ENCODE measurements at places on chromosomes 6 and 20.
A peak's percentile ranks its signal among the peaks of the same experiment; 100 is the strongest.

GRCh38 chr6:85669735-85670194 is 27.1 kb upstream of the SYNCRIP start:
- DNase-seq = peak; percentile 83

- no peak for DNase-seq
These were observed 3.9 kb upstream of the NKX2-2 start for GRCh38 chr20:21517566-21518277.

GRCh38 chr6:147106759-147107401 is 97.3 kb upstream of the STXBP5 start:
- DNase-seq = peak; percentile 82

- DNase-seq = no peak
These were observed 124.5 kb downstream of the HIVEP2 start for GRCh38 chr6:142820338-142821051.

DNA sequence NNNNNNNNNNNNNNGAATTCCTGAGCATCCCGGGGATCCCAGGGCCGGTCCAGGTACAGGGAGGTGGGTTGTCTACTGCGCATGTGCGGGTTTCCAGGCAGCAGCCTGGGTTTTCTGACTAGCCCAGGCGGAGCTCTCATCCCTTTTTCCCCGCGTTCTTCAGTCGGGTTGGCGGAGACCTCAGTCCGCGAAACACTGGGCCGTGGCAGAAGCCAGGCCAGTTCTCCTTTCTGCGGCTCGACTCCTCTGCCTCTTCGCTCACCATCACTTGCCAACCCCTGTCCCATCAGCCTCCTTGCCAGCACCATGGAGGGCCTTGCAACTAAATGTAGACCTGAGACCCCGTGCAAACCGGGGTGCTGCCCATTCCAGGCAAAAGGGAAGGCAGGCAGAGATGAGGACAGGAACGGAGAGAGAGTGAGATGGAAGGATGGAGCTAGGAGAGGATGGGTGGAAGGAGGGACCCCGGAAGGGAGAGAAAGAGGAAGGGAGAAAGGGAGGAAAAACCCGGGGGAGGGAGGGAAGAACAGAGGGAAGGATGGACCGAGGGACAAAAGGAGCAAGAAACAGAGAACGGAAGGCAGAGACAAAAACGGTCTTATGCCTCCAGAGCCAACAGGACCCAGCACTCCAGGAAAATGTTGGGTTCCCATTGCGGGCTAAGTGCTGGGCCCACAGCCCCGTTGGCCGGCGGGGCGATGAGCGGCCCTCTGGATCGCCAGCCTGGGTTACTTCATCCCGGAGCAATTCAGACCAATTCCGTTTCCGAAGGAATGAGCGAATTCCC is 445.4 kb upstream of the DEFB115 start:
- DNase-seq = peak; percentile 45

DNA sequence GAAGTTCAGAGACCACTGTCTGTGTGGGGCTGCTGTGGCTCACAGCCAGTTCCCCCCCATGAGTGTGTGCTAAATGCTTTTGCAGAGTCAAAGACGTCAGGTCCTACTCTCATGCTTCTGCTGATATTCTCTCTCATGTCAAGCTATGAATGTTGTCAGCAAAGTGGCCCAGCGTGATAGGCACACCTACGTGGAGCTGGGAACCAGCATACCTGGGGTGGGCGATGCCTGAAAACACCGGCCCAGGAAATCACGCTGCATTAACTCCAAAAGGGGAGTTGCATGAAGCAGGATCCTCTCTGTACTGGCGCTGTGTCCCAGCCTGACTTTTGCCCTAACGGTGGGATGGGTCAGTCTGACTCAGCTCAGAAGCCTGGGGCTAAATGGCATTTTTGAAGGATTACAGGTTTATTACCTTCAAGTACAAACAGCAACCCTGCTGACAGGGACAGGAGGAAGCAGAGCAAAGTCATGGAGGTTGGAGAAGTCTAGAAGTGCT is 9.0 kb upstream of the MRPS10 start:
- DNase-seq = peak; percentile 40

- no peak for DNase-seq
These were observed 43.3 kb downstream of the EZR start for GRCh38 chr6:158775832-158776231.

- peak; percentile 74 for DNase-seq
These were observed 85.5 kb upstream of the TENT5A start for GRCh38 chr6:81838031-81838430.

DNA sequence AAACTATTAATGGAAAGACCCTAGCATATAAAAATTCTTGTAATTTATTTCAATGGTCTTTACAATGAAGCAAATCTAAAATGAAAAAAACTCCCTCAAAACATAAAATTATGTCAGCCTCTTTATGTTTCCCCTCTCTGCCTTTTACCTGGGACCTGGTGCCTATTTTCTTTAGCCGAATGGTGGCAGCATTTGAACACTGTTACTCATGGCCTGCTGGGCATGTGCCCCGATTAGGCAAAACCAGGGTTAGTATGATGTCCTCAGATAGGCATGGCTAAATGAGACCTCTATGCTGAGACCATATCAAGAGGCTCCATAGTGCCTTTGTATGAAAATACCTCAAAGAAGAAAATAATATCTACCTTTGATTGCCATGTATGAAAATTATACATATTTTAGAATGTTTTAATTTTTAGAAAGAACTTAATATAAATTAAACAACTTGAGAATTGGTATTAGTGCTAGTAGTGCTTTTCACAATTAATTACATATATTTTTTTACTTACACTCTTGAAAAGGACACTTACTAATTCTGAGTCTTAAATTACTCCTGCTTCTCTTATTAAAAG is 22.5 kb upstream of the C6orf58 start:
- peak; percentile 31 for DNase-seq

GRCh38 chr6:152148412-152148811 is 340.9 kb downstream of the ESR1 start:
- DNase-seq = no peak

GRCh38 chr6:12065321-12066140 is 53.4 kb downstream of the HIVEP1 start:
- no peak for DNase-seq

DNA sequence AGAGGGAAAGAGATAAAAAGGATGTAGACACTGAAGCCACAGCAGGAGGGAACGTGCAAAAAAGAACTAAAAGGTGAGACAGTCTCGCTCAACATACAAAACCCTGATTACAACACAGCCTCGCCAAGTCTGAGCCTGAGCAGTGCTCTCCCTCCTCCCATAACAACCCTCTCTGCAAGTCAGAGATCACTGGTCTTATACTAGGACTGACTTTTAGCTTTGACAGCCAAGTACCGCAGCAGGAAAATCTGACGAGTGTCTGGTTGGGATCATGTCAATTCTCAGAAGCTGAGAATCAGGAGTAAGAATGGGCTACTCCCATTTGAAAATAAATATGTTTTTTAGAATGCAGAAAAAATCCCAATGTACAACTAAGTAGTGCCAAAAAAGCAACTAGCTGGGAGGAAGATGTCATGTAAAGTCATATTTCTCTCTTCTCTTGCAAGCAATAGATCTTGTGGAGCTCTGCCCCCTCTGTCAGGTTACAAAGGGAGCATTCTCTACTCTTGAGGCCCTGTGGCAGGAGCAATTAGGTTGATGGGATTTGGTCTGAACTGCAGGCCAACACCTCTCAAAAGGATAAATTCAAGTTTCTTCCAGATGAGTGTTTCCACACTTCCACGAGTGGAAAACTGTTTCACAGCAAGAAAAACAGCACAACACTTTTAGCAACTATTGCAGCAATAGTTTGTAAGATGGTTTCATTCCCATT is 118.9 kb upstream of the COL21A1 start:
- no peak for DNase-seq

GRCh38 chr20:399182-399707 is 8.9 kb upstream of the RBCK1 start:
- DNase-seq = no peak

DNA sequence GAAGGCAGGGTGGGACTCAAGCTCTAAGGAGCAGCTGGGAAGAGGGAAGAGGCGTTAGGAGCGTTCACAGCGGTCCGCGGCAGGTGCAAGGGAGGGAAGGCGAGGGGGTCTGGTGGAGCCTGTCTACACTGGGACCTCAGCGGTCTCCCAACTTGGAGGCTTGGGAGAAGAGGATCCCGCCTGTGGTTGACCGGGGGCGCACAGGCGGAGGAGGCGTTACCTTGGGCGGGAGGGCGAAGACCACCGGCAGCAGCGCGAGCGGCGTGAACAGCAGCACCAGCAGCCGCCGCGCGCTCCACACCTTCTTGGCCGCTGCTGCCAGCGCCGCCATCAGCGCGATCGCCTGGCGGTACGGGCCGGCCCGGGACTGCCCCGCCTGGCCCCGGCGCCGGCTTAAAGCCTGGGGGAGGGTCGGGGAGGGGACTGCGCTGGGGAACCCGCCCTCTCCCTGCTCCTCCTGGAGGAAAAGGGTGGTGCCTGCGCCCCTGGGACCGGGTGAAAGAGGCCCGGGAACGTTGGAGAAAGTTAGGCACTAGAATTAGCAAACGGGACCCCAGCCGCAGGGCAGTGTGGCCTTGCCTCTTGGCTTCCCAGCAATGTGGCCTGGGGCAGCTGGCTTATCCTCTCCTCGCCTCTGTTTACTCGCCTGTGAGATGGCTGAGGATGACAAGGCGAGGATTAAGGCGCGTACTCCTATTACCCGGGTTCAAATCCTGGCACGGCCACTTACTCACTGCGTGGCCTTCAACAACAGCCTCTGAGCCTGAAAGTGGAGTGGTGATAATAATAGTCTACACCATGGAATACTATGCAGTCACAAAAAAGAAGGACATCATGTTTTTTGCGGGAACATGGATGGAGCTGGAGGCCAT is at the start of gene SLC13A3:
TSS of gene SLC13A3 (minus strand) at position 369 of the 872 bp plus-strand sequence. CDS start at position 331, 38 bp downstream.
- peak; percentile 18 for DNase-seq

DNA sequence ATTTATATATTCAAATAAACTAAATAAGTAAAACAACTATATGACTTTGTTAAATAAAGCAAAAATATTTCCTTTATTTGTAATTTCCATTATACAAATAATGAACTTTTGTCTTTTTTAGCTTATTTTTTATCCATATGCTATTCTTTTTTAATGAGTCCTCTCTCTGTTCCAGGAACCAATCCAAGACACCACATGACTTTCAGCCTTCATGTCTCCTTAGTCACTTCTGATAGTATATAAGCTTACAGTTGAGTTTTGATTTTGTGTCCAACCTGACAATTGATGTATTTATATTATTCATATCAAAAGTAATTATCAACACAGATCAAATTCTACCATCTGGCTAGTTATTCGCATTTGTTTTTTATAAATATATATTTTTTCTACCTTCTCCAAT is 582.3 kb upstream of the GJE1 start:
- DNase-seq = peak; percentile 52

GRCh38 chr6:21037453-21037852 is 503.2 kb downstream of the CDKAL1 start:
- no peak for DNase-seq

DNA sequence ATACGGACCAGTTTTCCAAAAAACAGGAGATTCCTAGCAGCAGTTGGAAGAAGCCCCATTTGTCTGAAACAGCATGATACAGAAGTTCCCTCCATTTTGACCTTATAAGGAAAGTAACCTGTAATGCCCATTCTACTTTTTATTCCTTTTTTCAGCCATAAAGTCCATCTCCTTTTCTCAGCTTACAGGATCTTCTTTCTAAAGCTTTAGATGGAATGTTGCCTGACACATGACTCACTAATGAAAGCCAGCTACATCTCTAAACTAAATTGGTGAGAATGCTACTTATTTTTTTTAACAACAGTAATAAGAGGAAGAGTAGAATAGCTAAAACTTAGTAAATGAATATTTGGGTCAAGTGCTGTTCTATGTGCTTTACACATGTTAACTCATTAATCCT is 234.1 kb downstream of the CDH26 start:
- no peak for DNase-seq

DNA sequence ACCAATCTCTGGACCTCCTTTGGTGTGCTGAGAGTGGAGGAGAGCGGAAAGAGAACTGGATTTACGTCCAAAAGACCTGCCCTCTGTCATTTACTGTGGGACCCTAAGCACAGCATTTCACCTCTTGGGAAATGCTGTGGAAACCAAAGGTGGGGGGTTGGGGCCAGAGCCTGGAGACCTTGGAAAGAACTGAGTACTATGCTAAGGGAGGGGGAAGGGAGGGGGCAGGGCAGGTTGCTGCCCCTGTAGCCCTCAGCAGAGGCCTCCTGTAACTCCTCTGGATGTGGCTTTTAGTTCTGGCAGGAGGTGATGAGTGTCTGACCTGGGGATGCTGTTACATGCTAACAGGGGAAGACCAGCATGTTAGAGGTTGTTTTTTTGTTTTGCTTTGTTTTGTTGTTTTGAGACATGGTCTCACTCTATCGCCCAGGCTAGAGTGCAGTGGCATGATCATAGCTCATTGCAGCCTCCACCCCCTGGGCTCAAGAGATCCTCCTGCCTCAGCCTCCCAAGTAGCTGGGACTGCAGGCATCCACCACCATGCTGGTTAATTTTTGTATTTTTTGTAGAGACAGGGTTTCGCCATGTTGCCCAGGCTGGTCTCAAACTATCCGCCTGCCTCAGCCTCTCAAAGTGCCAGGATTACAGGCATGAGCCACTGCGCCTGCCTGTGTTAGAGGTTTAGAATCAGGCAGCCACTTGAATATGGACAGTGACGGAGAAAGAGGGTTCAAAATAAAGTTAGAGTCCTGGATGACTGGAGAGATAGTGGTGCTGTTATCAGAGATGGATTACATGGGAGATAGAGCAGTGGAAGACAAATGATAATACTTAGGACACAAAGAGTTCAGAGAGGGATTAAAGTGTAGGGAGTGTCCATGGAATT is 18.4 kb upstream of the PARD6B start:
- DNase-seq = no peak

DNA sequence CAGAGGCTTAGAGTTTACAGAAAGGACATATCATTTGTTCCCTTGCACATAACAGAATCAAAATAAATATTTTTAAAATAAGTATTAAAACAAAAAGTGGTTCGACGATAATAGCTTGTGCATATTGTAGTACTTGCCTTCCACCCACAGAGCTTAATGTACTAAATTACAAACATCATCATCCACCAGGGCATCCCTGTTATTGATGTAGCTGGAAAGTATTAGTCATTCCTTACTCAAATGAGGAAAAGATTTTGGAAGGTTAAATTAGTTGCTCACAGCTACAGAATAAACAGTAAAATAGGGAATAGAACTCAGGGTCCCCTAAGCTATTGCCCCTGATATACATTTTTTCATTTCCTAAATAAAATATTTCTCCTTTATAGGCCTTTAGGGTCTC is 150.3 kb downstream of the PTPRK start:
- peak; percentile 68 for DNase-seq

DNA sequence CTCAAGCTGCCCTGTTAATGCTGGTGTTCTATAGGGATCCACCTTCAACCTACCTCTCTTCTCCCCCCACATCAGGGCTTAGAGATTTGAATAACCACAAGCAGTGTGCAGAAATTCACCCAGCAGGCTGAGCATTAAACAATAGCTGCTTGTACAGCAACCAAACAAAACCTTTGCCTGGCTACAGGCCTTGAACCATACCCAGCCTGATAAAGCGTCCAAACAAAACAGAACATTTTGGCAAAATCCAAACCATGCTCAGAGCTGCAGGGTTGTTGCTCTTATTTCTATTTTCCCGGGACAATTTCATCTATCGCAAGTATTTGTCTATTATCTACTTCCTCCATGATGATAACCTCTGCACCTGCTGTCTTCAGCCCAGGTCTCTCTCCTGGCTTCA is 142.3 kb downstream of the UNC5CL start:
- DNase-seq = no peak

Measured in iris pigment epithelial cell (primary cell).